ENCODE measurements at places on chromosomes 5 and 9.

DNA sequence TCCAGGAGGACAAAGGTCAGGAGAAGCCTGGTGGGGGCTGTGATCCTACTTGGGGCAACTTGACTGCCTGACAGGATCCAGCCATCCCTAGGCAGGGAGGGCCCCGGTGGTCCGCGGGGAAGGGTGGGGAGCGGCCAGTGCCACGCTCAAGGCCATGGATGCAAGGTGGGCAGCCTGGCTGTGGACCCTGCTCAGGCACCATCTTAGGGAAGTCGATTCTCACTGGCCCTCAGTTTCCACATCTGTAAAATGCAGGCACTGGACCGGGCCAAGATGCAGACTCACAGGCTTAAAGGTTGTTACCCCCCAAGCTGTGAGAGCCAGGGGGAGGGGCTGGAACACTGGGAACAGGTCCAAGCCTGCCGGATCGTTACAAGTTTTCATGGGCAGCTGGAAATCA is 8.7 kb upstream of the DOLPP1 start:
- no peak for DNase-seq

GRCh38 chr5:158812408-158812807 is 287.3 kb downstream of the EBF1 start:
- DNase-seq, result peak; percentile 20

DNA sequence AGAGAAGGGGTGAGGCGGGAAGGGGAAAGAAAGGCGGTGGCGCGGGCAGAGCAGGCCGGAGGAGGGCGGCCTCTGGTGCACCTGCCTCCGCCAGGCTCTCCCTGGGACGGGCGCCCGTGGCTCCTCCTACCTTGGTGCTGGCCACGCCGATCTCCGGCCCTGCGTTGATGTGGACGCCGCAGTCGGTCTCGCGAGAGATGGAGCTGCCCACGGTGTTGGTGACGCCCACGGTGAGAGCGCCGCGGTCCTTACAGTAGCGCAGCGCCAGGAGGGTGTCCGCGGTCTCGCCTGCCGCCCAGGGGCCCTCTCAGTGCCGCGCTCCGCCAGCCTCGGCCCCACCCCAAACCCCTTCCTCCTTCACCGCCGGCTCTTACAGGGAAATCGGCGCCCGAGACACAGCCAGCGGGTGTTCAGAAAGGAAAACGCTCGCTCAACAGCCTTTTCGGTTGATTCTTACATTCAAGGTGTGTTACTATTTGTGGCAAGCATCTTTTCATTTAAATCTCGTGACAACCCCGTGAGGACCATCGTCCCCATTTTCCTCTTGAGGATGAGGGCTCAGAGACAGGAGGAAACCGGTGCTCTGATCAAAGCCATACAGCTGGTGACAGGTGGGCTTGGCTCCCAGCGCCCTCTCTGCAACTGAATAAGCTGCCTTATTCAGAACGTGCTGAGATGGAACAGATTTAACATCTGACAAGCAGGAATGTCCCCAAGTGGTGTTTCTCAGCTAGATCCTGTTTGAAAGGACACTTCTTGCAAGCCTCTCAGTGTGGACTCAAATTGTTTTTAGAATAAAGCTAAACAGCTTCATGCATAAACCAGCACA is 22.0 kb upstream of the MAPK9 start:
- DNase-seq, result peak; percentile 91

GRCh38 chr5:179459771-179460170 is 90.6 kb upstream of the RUFY1 start:
- no peak for DNase-seq

DNA sequence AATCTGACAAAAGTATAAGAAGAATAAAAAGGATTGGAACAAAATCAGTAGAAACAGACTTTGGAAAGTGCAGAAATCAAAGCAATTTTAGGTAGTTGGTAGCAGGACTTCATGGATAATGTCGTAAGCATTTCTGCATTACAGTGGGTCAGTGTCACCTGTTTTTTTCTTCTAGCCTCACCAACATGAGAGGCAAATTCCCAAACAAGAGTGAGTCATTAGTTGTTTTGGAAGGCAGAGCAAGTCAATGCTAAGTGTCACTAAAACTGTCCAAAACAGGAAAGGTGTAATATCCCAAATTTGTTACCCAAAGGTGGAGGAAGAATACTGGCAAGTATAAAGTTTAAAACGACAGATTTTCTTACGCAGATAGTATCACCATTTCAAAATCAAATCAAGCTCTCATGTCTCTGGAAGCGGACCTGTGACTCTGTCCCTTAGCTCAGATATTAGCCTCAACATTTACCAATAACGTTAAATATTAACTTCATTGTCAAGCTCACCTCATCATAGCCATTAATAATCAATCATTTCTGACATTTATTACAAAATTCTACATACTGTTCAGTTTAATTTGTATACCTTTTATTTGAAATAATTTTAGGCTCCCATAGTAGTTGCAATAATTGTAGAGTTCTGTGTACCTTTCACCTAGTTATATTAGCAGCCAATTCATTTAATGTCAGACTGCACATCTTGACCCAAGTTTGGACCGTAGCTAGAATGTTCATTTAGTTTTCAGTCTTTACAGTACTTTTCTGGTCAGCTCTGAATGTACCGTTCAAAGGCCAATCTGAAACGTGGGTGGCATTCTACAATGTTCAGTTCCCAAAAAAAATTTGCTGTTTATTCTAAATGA is 901.2 kb upstream of the COX7C start:
- DNase-seq, result no peak

DNA sequence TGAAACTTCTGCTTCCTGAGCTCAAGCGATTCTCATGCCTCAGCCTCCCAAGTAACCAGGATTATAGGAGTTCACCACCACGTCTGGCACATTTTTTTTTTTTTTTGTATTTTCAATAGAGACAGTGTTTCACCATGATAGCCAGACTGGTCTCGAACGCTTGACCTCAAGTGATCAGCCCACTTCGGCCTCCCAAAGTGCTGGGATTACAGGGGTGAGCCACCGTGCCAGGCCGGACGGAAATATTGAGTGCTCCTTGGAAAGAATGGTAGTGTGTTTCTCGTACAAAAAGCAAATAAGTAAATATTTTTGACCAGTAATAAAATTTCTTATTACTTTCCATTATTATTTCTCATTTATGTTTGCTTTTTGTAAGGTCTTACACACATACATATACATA is 1307.9 kb upstream of the CDH6 start:
- no peak for DNase-seq

DNA sequence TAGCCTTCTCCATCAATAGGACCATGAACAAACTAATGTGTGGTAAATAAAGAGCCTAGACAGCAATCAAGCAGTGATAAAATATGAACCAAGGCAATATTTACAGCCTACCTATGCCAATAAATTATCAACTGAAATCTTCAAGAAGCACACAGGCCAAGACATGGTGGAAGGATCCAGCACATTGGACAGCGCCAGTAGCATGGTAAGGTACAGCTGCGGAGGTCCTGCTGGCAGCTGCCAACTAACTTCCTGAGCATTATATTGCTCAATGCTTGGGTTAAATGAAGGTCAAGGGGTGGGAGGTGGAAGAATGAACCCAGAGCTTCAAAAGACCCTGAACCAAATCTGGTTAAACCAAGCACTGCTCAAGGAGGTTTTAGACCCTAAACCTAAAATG is 16.5 kb upstream of the SPDL1 start:
- DNase-seq, result no peak

DNA sequence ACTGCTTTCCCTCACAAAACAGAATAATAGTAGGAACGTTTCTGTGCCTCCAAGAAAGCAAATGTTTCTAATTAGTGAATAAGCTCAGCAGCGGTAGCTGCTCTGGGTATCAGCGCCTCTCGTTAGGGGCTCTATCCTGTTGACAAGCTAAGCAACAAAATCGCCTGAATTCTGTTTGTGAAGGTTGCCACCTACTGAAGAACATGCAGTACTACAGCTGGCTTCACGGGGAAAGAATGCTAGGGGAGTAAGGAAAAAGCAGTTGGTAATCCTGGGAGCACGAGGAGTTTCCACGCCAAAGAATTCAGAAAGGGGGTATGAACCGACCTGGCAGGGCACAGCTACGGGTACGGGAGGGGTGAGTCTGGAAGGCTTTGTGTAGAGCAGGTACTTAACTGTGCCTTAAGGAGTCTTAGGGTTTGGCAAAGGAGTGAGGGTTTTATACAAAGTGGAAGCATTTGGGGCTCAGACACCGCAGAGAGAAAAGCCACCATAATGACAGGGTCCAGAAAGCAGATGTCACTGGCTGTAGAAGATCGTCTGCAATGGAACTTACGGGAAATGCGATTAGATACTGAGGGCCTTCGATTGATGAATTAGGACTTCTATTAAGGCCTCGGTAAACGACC is 171.7 kb downstream of the TTC39B start:
- peak; percentile 80 for DNase-seq

DNA sequence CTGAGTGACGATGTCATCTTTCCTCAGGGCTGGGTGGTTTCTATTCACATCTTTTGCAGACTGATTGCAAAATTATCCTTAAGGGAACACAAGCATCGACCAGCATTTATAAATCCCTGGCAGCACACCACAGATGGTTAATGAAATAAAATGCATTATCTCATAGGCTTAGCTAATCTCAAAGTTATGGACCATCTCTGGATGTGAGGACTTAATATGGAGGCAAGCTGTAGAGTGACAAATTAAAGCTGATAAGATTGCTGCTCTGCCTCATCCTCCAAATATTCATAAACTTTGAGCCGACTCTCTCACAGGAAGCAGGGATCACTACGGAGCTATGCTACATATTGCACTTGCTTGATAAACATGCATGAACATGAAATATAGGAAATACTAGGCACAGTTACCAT is 663.2 kb upstream of the RGMB start:
- DNase-seq, result no peak

DNA sequence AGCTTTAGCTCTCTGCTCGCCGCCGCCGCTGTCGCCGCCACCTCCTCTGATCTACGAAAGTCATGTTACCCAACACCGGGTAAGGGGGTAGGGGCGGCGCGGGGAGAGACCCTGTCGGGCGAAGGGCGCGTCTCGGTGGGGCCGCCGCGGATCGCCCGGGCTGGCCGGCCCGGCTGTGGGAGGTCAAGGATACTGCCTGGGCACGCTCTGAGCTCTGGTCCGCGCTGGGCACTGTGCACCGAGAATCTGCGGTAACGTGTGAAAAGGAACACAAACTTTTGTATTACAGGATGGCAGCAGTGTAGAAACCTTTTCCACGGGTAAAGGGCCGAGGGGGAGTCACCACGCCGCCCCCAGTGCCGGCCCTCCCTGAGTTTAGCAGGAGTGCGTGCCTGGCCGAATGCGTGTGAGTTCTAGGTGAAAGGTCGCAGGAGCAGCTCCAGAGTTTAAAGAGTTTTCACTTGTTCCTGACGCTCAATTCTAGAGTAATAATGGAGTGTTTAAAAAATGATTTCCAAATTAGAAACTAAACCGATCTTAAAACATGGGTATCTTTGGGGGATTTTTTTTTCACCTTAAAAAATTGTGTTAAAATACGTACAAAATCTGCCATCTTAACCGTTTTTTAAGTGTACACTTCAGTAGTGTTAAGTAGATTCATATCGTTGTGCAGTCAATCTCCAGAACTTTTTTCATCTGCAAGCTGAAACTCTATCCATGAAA is at the start of gene HSDL2:
HSDL2 (plus strand) TSS at position 7 of the 723 bp plus-strand sequence; CDS start at position 63, 56 bp downstream.
- DNase-seq, result no peak

GRCh38 chr9:107489687-107490605 is at the start of gene KLF4:
KLF4 (minus strand) TSS chr9:107489769; CDS start chr9:107489172, 597 bp downstream.
- DNase-seq, result peak; percentile 92

DNA sequence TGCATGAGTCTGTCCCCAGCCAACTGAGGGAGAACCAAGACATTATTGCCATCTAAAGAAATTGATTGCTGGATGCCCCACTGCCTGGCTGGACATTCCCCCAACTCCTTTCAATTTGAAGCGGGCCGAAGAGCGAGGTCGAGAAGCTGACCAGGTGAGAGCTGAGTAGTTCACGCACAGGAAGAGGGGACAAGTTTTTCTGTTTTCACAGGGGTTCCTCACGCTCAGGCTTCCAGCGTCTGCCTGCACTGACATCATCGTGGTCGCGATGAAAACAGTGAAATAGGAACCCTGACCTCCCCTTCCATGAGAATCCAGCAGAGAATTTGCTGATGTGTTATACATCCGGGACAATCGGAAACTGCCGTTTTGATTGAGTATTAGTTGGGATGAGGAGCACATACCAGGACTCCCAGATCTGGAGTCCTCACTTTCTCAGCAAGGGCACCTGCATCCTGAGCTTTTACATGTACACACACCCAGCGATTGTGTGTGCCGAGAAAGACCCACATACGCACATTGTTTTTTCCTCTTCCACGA is 3.1 kb upstream of the DMRT3 start:
- no peak for DNase-seq

DNA sequence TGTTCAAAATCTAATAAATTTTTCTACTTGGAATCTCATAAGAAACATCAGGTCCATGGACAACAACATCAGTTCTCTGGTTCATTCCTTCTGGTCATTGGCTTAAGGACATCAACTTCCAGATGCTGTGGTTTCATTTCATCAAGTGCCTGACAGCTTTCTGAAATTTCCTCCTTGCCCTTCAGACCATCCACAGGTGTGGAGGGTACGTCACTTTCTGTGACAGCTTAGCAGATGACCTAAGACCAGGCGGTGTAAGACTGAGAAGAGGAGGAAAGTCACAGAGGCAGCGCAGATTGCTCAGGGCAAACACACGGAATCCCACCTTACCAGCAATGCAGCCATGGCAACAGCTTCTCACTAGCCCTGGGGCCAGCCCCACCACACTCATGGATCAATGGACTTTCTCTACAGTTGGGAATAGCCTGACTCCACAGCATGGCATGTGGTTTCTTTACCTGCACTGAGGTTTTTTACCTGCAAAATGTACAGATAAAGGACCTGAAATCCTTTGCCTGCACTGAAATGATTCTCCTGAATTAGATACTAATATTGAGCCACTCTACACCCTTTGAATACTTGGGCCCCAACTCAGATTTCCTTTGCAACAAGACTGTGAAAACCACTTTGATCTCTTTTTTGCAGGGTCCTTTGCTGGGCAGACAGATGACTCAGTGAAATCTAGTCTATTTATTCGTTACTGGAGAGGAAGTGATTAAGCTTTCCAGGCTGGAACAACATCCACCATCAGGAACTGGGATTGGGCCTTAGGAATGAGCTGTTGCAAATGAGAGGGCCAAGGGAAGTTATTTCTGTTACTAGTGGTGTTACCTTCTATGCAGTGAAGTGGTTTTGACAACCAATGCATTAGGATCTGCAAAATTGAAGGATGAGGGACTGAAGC is 26.9 kb downstream of the TICAM2 start:
- DNase-seq, result no peak

DNA sequence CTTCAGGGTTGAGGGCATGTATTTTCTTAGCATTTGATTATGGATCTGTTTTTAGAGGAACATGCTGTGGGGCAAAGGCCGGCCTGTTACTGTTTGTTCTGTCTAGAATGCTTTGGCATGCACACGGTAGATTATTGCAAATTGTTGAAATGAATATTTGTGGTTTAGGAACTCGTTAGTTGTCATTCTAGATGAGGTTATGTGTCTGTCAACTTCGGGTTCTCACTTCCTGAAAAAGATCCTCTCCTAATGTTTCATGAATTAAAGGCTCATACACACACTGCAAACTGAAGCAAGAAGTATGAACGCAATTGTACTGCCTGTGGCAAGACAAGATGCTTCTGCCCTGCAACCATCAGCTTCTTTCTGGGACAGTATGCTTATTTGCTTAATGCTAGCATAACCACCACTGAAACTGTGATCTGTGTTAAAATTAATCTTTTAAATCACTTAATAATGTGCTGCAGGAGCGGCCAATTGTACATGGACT is 99.6 kb downstream of the BASP1 start:
- DNase-seq, result no peak
